Type B pancreatic cell (in vitro differentiated cells): ENCODE measurements at places on chromosomes 4 and X.
A peak's percentile ranks its signal among the peaks of the same experiment; 100 is the strongest.

- no peak for DNase-seq
- H3K27me3 ChIP-seq, result no peaks in the 10 kb centered on the region
- no peaks in the 10 kb centered on the region for H3K4me1 ChIP-seq
- no peak overlapping the region for H3K4me3 ChIP-seq
- H3K36me3 ChIP-seq, result no peaks in the 10 kb centered on the region
- H3K27ac ChIP-seq, result no peak overlapping the region
Observed at GRCh38 chrX:104670051-104670450, 104.1 kb downstream of the IL1RAPL2 start.

DNA sequence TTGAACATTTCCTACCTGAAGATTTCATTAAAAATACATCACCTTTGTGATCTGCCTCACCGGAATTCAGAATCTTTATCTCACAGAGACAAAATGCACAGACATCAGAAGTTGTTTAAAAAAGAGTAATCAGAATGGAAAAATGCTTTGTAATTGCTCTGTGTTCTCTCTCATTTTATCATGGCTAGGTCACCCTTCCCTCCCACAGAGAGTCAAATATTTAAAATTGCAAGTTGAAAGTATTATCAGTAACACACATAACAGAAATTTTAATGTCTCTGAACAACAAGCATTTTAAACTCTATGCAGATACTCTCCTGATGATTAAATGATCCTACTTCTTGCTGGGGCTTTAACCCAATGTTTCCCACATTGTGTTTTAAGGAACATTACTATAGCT is 362.0 kb downstream of the CBLL2 start:
- no peaks in the 10 kb centered on the region for H3K4me1 ChIP-seq
- no peak for DNase-seq
- H3K36me3 ChIP-seq, result no peaks in the 10 kb centered on the region
- no peak overlapping the region for H3K4me3 ChIP-seq

DNA sequence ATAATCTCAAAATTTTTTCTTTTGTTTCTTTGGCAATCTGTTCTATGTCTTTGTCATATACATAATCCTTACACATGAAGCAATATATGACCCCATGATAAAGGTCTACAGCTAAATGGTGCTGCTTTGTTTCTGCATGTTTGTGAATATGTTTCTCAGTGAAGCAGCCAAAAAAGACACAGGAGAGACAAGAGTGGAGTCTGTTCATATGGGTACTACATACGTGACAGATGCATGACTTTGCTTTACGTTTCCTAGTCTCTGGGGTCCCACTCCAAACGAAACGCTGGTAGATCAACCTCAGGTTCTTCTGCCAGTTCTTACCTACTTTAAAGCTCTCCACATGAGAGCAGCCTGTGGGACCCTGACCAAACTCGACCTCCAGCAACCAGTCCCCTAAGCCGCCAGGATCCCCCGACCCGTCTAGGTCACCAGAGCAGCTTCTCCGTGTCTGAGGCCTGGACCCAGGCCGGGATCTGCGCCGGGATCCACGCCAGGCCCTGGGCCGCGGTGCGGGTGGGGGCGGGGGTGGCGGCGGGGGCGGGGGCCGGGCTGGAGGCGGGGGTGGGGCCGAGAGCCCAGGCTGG is 1.5 kb downstream of the USP51 start:
- H3K4me1 ChIP-seq, result peaks cover 6% of the 10 kb centered on the region
- DNase-seq, result no peak
- H3K36me3 ChIP-seq, result peaks cover 8% of the 10 kb centered on the region
- peak overlapping the region; percentile 76 for H3K27ac ChIP-seq
- H3K4me3 ChIP-seq, result peak overlapping the region; percentile 84

DNA sequence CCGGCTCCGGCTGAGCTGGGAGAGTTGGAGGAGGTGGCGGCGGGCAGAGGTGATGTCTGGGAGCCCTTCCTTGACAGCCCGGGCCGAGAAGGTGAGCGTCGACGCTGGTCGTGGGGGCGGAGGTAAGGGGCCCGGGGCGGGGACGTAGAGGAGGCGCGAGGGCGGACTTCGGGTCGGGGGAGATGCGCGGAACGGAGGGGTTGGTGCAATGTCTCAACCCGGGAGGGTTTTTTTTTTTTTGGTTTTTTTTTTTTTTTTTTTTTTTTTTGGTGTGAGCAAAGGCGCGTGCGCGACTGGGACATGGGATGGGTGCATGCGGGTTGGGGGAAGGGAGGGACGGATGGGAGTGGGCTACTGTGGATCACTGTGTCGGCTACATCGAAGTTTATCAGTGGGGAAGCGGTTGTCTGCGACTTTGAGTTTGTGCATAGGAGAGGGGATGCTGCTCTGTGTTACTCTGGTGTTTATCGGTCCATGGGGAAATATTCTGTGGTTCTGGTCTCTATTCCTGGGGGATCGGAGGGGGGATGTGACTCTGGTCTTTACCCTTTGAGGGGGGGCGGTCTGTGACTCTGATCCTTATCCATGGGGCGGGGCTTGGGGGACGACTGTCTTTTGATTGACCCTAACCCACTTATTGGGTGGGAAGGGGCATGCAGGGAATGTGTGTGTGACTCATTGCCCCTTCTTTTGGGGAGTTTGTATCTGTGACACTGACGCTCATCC is 537 bp downstream of the RBM10 start:
- no peaks in the 10 kb centered on the region for H3K4me1 ChIP-seq
- peak overlapping the region; percentile 98 for H3K4me3 ChIP-seq
- no peaks in the 10 kb centered on the region for H3K27me3 ChIP-seq
- peaks cover 10% of the 10 kb centered on the region for H3K36me3 ChIP-seq
- peak overlapping the region; percentile 99 for H3K27ac ChIP-seq
